ENCODE measurements at places on chromosomes 1 and 21. TPM values are rescaled to one million over a fixed set of nuclear protein-coding genes. Genes with fewer than 3 reads are reported as not detected.

SLC35F3 gene
- not detected for total RNA-seq

SLC16A4 gene
- 0.65 TPM for total RNA-seq

RHBDL2 gene
- total RNA-seq: 0.63 TPM

S100A14 gene
- total RNA-seq: not detected

A3GALT2 gene
- total RNA-seq: not detected

AMY1A gene
- total RNA-seq: not detected

RAP1GAP gene
- under 0.01 TPM for total RNA-seq

HAO2 gene
- total RNA-seq: not detected

SPRR4 gene
- total RNA-seq: not detected

KCNH1 gene
- not detected for total RNA-seq

MCOLN3 gene
- total RNA-seq: not detected

PYCR2 gene
- 26.7 TPM for total RNA-seq

TTC3 gene
- total RNA-seq: 67.8 TPM

EPHB2 gene
- 66.9 TPM for total RNA-seq

TTC39A gene
- total RNA-seq: 0.97 TPM

HSD3B2 gene
- not detected for total RNA-seq

PTGFR gene
- total RNA-seq: 0.38 TPM

FCRL4 gene
- not detected for total RNA-seq

KLHDC8A gene
- total RNA-seq: not detected

AMPD1 gene
- not detected for total RNA-seq

HORMAD1 gene
- total RNA-seq: not detected

UBXN10 gene
- total RNA-seq: not detected

CLCA2 gene
- total RNA-seq: not detected

LRRC8B gene
- total RNA-seq: 6.3 TPM

ACTN2 gene
- not detected for total RNA-seq

CDC42 gene
- total RNA-seq: 392 TPM

MARK1 gene
- total RNA-seq: 0.32 TPM

ADAM30 gene
- total RNA-seq: not detected

KMO gene
- not detected for total RNA-seq

HNRNPCL2 gene
- not detected for total RNA-seq

UTS2 gene
- total RNA-seq: not detected

IQGAP3 gene
- 21.5 TPM for total RNA-seq

IRF6 gene
- total RNA-seq: 1.5 TPM

ITGB2 gene
- total RNA-seq: 0.16 TPM

Data from bladder microvascular endothelial cell (primary cell).